ENCODE measurements at places on chromosomes 12 and 14. TPM values are rescaled to one million over a fixed set of nuclear protein-coding genes. Genes with fewer than 3 reads are reported as not detected.

Gene SERPINA12
- total RNA-seq: not detected

Gene MYO1H
- not detected for total RNA-seq

Gene NEDD1
- 11.8 TPM for total RNA-seq

Gene ARMH4
- total RNA-seq: 1.6 TPM

Gene CLEC4D
- total RNA-seq: not detected

Gene NACA
- 1,953 TPM for total RNA-seq

Gene TAS2R30
- total RNA-seq: 0.26 TPM

Gene SMARCD1
- total RNA-seq: 26.1 TPM

Gene ZNF10
- total RNA-seq: 4.3 TPM

Gene PRR4
- not detected for total RNA-seq

Gene GALNT8
- 0.12 TPM for total RNA-seq

Gene GPD1
- 1.3 TPM for total RNA-seq

Gene HRK
- total RNA-seq: 0.09 TPM

Gene B3GNT4
- total RNA-seq: not detected

Gene PTPRQ
- total RNA-seq: 2.3 TPM

Gene PTPRR
- total RNA-seq: 2.1 TPM

Gene ZNF605
- total RNA-seq: 10.0 TPM

Gene STX2
- 24.2 TPM for total RNA-seq

Gene RFX4
- total RNA-seq: not detected

Gene CCDC197
- total RNA-seq: not detected

Gene MUCL1
- not detected for total RNA-seq

Gene KRT75
- total RNA-seq: not detected

Gene EXOC3L4
- total RNA-seq: 0.23 TPM

Gene DCAF4
- 18.6 TPM for total RNA-seq

Gene ESRRB
- not detected for total RNA-seq

Gene DTX1
- total RNA-seq: 0.09 TPM

Gene COA8
- total RNA-seq: 58.4 TPM
